Activated naive CD4-positive, alpha-beta T cell treated with anti-CD3 and anti-CD28 coated beads, Interleukin-2, amount 50 U/mL, for 16 hours (primary cell): ENCODE measurements at places on chromosomes 4 and X.

DNA sequence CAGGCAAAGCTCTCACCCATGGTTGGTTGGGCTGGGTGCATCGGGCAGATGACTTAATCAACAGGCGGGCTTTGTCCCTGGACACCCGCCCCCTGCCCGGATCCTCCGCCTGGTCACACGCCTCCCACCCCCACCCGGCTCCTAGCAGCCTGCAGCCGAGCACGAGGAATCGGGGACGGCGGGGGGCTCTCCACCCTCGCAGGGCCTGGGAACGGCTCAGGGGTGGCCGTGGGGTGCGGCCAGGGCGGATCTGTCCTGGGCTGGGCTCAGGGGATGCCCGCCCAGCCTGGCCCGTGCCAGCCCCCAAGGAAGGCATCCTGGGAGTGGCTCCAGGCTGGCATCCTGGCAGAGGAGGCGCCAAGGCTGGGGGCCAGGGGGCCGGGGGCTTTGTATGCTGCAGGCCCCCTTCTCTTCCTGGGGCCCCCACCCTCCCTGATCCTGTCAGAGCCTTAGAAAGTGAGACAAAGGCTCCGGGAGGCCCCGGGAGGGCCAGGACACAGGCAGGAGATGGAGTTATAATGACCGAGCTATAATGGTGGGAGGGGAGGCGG is 32.5 kb upstream of the FGFR3 start:
- DNase-seq, result no peak

DNA sequence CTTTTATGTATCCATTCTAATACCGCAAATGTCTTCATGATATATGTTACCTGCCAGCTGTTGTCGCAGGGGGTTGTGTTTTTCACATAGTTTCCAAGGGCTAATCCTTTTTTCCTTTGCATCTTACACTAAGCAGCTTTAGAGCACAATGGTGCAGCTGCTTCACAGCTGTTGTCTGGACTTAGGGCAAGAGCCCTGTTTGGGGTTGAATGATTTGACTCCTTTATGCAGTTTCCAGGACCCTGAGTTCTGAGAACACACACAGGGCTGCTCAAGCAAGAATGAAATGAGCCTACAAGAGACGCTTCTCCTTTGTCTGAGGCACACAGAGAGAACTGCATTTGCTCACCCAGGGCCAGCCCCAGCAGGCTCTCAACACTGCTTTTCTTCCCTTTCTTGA is 20.2 kb downstream of the CCNG2 start:
- no peak for DNase-seq

GRCh38 chrX:22652596-22652995 is 347.2 kb upstream of the DDX53 start:
- no peak for DNase-seq

DNA sequence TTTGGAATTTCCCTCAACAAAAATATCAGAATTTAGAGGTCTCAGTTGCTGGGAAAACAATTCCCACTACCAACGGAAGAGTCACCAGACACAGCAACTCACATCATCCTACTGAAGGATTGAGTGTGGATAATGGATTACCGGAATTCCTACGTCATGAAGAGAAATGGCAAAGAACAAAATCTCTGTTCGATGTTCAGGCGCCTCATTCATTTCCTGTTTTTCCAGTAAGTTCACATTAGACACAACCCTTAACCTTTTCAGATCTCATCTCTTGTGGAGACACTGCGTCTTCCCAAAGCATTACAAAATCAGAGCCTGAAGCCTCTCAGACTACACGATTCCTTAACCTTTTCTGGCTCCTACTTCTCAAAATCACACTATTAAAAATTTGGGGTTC is 58.5 kb upstream of the CPEB2 start:
- DNase-seq, result no peak

GRCh38 chr4:123068081-123068480 is 145.7 kb upstream of the NUDT6 start:
- DNase-seq, result no peak

DNA sequence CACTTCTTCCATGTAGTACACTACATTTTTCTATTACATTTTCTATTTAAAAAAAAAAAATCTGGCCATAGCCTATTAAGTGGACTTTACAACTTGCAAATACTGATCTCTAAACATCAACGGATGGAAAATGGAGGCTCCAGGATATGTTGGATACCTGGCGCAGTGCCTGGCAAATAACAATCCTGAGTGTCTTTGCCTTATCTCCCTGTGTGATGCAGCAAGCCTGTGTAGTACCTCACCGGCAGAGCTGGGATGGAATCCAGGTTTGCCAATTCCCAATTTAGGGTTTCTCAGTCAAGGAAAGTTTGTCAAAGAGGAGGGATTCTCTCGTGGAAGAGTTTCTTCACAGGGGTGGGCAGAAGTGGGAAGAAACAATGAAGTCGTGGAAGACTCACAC is 93.2 kb downstream of the KDR start:
- DNase-seq, result no peak

GRCh38 chr4:48071191-48071590 is 54.6 kb downstream of the NIPAL1 start:
- no peak for DNase-seq

- DNase-seq, result no peak
Measured at GRCh38 chrX:152823657-152824056, 6.9 kb downstream of the CETN2 start.

- DNase-seq, result no peak
Measured at GRCh38 chrX:135528254-135528653, 7.8 kb downstream of the INTS6L start.

DNA sequence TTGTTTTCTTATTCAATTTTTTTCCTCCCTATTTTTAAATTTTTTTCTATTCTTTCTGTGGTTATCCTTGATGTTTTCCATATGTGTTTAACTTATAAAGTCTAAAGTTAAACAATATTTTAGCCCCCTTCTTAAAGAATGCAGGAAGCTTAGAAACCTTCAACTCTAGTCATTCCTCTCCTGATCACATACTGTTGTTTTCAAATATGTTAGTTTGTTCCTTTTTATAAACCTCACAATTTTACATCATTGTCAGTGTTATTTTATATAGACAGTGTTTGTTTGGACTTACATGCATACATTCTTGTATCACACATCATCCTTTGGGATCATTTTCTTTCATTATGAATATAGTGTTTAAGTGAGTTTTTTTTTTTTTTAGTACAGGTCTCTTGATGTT is 31.6 kb downstream of the KANTR start:
- DNase-seq, result no peak

DNA sequence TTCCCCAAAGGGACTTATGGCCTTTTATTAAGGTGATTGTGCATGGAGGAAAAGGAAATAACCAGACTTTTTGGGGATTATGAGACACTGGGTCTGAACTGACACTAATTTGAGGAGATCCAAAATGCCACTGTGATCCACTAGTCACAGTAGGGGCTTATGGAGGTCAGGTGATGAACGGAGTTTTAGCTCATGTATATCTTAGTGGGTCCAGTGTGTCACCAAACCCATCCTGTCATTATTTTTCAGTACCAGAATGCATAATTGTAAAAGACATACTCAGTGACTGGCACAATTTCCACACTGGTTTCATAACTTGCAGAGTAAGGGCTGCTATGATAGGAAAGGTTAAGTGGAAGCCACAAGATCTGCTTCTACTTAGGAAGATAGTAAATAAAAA is 131.3 kb downstream of the RTL3 start:
- DNase-seq, result no peak

GRCh38 chrX:132071254-132071653 is 48.2 kb downstream of the STK26 start:
- DNase-seq, result no peak

GRCh38 chrX:50117476-50117875 is 83.3 kb downstream of the AKAP4 start:
- no peak for DNase-seq

- no peak for DNase-seq
Measured at GRCh38 chrX:107168257-107168656, 38.0 kb downstream of the NUP62CL start.

DNA sequence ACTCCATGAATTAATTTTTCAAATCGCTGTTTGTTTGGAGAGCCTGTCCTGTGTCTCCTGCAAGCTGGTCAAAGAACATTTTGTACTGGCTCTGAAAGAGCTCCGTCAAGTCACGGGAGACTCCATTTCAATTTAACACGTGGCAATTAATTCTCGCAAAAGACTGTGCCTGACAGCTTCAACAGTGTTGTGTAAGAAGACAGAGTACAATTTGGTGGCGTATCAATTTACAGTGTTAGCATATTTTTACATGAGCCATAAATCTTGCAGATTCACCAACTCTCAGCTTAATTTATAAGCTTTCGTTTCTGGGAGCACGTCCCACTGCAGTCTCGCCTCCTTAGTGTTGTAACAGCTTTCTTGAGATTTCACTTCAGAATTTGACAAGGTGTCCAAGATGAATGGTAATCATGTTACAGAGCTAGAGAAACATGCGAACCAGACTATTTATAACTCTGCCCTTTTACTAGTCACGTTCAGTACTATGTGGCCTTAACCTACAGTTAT is 70.8 kb downstream of the RWDD4 start:
- no peak for DNase-seq

DNA sequence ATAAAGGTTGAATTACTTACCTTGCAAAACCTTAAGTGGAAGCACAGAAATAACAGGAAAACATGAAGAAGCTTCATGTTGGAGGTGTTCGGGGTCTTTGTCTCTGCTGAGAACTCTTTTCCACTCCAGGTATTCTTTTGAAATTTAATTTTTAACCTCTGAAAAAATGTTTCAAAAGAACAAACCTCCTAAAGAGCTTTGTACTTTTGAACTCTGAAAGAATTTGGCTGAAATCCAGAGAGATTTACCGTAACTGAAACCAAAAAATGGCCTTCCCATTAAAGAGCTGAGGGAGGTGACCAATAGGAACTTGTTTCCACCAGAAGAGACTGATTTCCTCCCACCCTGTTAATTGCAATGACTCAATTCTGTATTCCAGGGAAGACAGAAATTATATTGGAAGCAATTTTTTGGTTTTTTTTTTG is at the start of gene CFI:
CFI (minus strand) TSS at position 105 of the 425 bp plus-strand sequence; CDS start at position 77, 28 bp downstream.
- DNase-seq, result no peak

GRCh38 chr4:55615008-55615407 is 21.1 kb downstream of the NMU start:
- DNase-seq, result no peak

DNA sequence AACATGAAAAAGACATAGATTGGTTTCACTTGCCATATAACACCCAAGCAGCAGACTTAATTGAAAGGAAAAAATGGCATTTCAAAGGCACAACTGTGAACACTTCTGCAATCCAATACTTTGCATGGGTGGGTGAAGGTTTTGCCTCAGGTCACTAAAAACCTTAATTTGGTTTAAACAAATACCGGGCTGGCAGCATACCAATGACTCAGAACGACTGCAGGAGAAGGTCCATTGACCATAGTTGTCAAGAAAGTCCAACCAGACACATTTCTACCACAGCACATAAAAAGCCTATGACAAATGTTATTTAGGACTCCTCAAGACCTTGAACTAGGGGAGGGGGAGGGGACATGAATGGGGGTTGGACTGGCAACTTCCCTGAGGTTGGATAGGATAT is 183.6 kb upstream of the TRPC5 start:
- DNase-seq, result no peak

- no peak for DNase-seq
Measured at GRCh38 chr4:172105918-172106317, 292.7 kb downstream of the GALNTL6 start.

DNA sequence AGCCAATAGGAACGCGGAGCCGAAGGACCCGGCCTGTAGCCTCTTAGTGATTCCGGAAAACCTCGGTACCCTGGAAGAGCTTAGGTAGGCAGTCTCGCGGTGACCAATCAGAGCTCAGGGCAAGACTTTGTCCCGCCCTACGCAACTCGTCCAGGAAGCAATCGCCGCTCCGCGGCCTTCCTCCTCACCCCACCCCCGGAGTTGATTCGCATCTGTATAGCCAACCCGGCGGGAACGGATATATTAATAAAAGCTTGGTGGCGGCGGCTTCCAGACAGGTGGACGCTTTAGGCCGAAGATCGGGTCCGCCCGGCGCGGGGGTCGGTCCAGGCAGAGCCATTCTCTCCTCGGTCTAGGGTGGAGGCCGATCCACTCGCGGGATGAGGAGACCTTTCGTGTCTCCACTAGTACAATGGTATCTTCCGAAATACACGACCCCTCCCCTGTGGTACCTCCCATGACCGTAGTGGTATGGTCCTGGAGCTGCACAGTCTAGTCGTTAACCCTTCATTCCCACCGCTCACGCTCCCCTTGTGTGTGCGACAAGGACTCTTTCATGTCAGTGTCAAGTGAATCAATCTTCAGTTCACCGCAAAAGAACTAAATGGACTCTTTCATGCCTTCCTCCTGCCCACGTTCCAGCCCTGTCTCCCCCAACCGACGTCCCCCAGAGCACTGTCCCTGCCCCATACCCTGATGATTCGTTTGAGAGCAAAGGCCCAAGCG is 24.2 kb upstream of the GLOD5 start:
- DNase-seq, result peak; percentile 86

GRCh38 chr4:184792334-184792733 is 33.4 kb downstream of the ACSL1 start:
- DNase-seq, result no peak

GRCh38 chrX:80432863-80433262 is 12.6 kb downstream of the TENT5D start:
- DNase-seq, result no peak

GRCh38 chr4:25500626-25501316 is 123.7 kb downstream of the ANAPC4 start:
- DNase-seq, result no peak

DNA sequence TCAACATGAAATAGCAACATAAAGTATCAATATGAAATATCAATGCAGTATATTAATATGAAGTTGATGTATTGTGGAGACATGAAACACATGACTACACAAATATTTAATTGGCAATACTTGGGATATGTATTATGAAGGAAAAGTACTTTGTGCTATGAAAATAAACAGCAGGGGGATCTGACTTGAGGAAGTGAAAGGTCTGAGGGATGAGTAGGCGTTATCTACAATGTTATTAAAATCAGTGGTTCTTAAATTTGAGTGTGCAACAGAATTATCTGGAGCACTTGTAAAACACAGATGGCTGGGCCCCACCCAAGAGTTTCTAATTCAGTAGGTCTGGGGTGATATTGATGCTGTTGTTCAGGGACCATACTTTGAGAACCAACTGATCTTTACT is 27.4 kb upstream of the ARX start:
- no peak for DNase-seq

GRCh38 chr4:100869276-100869675 is 351.5 kb upstream of the EMCN start:
- DNase-seq, result no peak

- no peak for DNase-seq
Measured at GRCh38 chr4:17352357-17352756, 159.5 kb downstream of the QDPR start.

GRCh38 chr4:35725131-35725530 is 519.2 kb downstream of the ARAP2 start:
- no peak for DNase-seq

- no peak for DNase-seq
Measured at GRCh38 chr4:137853424-137853823, 321.1 kb upstream of the PCDH18 start.

DNA sequence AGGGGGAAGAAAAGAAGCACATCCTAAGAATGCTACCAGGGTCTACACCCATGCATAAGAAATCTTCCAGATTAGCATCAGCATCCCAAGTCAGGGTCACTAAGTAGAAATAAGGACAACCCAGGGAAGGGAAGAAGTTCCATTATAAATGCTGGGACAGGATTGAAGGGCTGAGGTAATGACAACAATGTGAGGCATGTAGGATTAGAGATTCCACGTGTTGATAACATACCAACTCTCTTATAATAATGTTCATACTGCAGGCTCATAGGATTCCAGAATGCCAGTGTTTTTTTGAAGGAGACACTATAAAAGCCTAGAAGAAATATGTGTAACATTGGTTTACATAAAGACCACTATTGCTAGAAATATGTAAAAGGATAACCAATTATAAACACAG is 201.2 kb downstream of the MID1IP1 start:
- no peak for DNase-seq

- no peak for DNase-seq
Measured at GRCh38 chrX:100381619-100382018, 28.5 kb downstream of the PCDH19 start.
